ENCODE measurements at places on chromosomes 2 and 18.

DNA sequence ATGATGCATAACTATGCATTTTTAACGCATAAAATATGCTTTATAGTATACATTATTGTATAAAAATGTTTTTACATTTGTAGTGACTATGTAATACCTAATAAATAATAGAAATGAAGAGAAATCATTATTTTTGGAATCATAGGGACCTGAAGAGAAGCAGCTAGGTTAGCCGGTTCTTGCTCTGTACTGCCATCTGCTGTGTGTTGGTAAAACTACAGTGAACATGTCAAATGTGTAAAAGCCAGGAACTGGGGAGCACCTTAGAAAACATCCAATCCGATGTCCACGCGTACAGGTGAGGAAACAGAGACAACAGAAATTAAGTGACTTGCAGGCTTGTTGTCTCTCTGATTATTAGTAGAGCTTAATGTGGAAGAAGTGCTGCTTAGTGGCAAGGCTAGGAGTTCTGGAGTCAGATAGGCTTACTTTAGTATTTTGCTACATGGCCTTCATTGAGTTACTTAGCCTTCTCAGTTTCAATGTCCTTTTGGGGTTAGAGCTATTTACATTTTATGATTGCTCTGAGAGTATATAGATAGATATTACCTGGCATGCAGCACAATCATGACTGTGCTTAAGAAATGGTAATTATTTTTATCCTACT is 386.5 kb downstream of the DLGAP1 start:
- DNase-seq = no peak

DNA sequence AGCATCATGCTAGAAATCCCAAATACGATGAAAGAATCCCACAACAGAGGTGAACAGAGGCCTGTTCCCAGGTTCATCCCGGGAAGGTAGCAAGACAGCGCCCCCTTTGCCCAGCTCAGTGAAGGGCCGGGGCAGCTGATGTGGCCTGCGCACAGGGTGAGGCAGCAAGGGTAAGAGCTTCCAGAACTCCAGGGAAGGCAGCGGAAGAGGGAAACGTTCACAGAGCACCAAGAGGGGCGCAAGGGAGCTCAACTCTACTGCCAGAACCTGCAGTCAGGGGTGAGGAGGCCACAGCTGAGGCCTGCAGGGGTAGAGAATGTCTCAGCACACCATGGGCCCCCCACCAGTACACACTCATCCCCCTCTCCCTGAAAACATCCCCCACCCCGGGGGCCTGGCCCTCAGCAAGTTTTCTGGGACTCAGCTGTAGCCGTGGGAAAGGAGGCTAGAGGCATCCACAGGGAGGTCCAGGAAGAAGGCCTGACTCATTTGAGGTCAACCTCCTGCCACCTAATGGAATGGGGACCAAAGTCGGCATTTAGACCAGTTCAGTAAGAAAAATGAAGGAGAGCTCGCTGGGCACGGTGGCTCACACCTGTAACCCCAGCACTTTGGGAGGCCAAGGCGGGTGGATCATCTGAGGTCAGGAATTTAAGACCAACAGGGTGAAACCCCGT is 95.6 kb upstream of the ASAP2 start:
- DNase-seq = no peak

DNA sequence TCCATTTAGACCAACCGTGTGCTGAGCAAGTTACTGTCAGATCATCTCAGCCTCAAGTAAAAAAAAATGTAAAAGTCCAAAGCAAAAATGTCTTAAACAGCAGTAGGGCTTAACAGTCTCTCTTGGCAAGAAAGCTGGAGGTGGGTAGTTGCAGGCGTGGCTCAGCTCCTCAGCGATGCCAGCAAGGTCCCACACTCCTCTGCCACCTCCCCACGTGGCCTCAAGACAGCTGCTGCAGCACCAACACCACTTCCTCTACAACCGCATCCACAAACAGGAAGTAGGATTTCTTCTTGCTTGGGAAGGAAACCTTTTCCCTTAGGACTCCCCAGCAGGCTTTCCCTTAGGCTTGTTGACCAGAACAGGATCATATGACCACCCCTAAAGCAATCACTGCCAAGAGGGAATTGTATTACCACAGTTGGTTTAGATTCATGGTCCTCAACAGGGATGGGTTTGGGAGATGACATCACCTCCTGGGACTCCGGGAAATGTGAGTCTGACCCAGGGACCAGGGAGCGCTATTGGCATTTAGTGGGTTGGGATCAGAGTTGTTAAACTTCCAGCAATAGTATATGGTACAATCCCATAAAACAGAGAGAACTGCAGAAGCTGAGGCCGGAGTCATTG is 97.1 kb downstream of the MAPK4 start:
- no peak for DNase-seq

GRCh38 chr18:46761059-46761769 is 4.4 kb upstream of the ST8SIA5 start:
- no peak for DNase-seq

- no peak for DNase-seq
Observed at GRCh38 chr2:54677476-54678265, 45.8 kb upstream of the EML6 start.

DNA sequence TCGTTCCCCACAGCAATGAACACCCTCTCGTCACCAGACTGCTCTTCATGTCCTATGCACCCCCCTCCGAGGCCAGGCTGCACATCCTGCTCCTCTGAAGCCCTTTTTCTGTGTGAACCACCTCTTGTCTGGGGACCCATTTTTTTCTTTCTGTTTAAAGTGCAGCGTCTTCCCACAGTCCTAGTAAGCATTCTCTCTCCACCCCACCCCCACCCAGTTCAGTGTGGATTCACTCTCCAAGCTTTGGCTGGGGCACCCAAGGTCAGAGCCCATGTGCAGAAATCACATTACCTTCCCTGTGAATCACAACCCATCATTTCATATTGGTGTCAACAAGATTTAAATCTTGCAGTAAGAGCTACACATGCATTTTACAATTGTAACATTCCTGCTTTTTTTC is 26.4 kb upstream of the PKDCC start:
- DNase-seq = no peak

- DNase-seq = no peak
Observed at GRCh38 chr2:23532391-23533337, 147.7 kb downstream of the KLHL29 start.

DNA sequence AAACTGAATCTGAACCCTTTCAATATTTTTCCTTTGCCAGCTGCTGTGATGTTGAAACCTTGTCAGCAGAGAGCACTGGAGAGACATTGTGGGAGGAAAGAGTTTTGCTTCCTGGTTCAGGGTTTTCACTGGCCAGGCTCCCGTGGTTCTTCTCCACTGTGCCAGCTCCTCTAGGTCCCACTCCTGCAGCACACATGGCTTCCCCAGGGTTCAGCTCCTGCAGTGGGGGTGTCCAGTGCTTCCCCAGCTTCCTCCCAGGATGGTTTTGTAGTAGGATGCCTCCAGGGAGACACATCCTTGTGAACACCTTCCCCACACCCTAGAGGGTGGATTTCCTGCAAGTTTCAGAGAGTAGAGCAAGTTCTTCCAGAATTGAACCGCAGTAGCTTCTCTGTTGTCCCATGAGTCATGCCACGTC is 24.0 kb upstream of the SULT1C3 start:
- no peak for DNase-seq
